NCI-H345 (cell line): ENCODE measurements at places on chromosomes 12 and 14.

GRCh38 chr12:88538250-88538649 lies 42.0 kb downstream of the KITLG start:
- DNase-seq = no peak

DNA sequence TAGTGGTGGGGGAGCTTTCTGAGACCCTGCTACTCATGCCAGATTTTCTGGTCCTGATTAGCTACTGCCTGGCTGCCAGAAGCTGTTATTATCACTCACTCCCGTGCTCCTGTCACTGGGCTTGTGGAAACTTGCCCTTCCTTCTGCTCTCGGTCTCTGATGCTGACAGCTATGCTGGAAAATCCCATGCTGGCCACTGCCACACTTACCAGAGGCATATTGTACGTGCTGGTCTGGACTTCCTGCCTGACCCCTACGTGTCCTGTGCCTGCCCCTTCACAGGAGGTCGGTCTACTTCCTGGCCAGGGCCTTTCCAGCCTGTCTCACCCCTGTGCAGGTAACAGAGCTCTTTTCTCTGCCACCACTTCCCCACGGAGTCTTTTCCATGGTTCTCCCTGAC lies 149.4 kb upstream of the PLEKHG7 start:
- DNase-seq = peak; percentile 43

GRCh38 chr14:95935228-95935822 lies 58.7 kb downstream of the TUNAR start:
- DNase-seq = no peak

DNA sequence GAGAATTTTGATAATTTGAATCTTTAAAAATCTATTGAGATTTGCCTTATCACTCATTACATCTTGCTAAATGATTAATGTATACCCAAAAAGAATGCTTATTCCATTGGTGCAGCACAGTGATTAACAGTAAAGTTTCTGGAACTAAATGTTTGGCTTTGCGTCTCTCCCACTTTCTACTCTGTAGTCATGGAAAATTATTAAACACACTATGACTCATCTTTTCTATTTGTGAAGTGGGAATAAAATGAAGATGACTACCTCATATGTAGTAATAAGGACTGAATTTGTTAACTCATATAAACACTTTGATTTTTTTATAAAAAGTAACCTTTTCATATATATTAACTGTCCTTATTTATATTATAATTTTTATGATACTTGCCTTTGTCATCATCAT lies 118.1 kb downstream of the RERGL start:
- no peak for DNase-seq

GRCh38 chr12:6613015-6613775 lies 6.0 kb upstream of the CHD4 start:
- DNase-seq = peak; percentile 94
